Type B pancreatic cell (in vitro differentiated cells): ENCODE measurements at places on chromosomes 11 and 22. TPM values are rescaled to one million over a fixed set of nuclear protein-coding genes. Genes with fewer than 3 reads are reported as not detected.

GRCh38 chr22:44765571-44766285 is 13.4 kb downstream of the ARHGAP8 start:
- no peaks in the 10 kb centered on the region for H3K27me3 ChIP-seq
- no peak overlapping the region for H3K27ac ChIP-seq
- no peak for DNase-seq
- no peak overlapping the region for H3K4me3 ChIP-seq
- peaks cover 3% of the 10 kb centered on the region for H3K36me3 ChIP-seq

DNA sequence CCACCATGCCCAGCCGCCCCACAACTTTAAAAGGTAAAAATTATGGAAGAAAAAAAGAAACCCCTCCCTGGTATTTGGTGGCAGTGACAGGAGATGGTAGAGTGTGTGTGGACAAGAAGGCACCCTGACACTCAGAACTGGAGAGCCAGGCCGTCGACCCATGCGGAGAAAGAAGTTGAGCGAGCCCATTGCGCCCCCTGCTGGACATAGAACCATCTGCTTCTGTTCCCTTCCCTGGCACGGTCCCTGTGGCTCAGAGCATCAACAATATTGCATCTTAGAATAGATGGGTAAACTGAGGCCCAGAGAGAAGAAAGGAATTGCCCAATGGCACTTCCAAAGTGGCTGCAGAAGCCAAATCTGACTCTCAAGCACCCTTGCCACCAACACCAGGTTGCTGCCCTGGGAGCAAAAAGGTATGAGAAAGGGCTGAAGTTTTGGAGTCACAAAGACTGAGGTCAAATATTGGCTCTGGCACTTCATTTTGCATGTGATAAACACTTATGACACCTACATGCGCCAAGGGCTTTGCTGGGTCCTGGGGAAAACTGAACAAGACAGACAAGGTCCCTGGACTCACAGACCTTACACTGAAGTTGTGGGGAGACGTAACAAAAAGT is 8.6 kb downstream of the MRPL11 start:
- H3K27me3 ChIP-seq: no peaks in the 10 kb centered on the region
- peaks cover 3% of the 10 kb centered on the region for H3K36me3 ChIP-seq
- no peak overlapping the region for H3K4me3 ChIP-seq
- H3K4me1 ChIP-seq: no peaks in the 10 kb centered on the region
- peak; percentile 77 for DNase-seq

DNA sequence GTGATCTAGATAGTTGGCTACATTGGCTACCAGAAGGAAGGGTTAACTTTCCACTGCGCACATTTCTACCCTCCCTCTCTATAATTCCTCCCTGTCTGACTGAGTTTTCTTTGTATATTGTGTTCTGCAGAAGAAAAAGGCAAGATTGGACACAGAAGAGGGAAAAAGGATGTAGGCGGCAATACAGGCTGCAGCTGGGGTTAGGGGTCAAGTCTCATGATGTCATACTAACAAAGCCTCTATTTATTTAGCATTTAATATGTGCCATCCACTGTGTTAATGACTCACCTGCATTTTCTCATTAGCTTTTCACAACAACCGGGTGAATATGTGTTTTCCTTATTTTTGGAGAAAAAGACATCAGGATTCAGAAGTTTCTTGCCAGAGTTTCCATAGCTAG is 2.0 kb downstream of the FAM83F start:
- H3K4me1 ChIP-seq: peaks cover 57% of the 10 kb centered on the region
- peak overlapping the region; percentile 84 for H3K4me3 ChIP-seq
- peaks cover 36% of the 10 kb centered on the region for H3K27me3 ChIP-seq
- no peaks in the 10 kb centered on the region for H3K36me3 ChIP-seq
- peak overlapping the region; percentile 94 for H3K27ac ChIP-seq

- DNase-seq: no peak
- H3K27me3 ChIP-seq: no peaks in the 10 kb centered on the region
- H3K27ac ChIP-seq: no peak overlapping the region
- peaks cover 32% of the 10 kb centered on the region for H3K4me1 ChIP-seq
Observed at GRCh38 chr11:130672911-130673310, 224.5 kb downstream of the ADAMTS15 start.

DNA sequence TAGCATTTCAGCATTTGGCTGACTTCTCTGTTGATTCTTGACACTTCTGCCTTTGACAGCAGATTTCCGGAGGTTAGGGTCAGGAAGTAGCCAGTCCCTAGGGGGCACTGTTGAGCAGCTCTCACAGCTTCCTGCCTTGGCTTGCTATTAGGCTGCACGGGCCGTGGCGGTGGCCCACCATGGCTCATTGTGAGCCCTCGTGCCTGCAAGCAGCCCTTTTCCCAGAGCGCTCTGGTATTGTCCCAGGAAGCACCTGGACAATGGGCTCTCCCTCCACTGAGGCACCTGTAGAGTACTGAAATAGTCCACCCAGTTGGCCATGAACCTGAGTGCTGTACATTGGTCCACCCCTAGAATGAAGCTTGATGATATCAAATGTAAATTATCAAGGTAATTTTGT is 100.2 kb upstream of the GAL start:
- H3K4me1 ChIP-seq: peaks cover 13% of the 10 kb centered on the region
- no peaks in the 10 kb centered on the region for H3K27me3 ChIP-seq
- DNase-seq: no peak
- no peak overlapping the region for H3K4me3 ChIP-seq
- H3K36me3 ChIP-seq: peaks cover 45% of the 10 kb centered on the region
- H3K27ac ChIP-seq: no peak overlapping the region

DNA sequence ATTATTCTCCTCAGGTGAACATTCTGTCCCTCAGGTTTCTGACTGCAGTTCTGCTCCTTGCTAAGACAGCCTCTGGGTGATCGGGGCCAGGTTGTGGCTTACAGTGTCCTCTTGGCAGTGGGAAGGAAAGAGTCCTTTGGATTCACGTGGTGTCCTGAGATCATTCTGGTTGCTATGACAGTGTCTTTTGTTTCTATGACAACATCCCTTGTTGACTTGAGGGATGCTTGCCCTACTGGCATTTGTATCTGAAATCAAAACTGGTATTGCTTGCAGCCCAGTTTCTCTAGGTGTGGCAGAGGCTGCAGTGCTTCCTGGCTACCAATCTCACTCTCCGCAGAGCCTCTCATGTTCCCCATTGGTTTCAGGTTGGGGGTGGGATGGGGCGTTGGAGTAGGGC is 151.8 kb upstream of the CCDC90B start:
- H3K27me3 ChIP-seq: peaks cover 6% of the 10 kb centered on the region
- H3K36me3 ChIP-seq: no peaks in the 10 kb centered on the region

DNA sequence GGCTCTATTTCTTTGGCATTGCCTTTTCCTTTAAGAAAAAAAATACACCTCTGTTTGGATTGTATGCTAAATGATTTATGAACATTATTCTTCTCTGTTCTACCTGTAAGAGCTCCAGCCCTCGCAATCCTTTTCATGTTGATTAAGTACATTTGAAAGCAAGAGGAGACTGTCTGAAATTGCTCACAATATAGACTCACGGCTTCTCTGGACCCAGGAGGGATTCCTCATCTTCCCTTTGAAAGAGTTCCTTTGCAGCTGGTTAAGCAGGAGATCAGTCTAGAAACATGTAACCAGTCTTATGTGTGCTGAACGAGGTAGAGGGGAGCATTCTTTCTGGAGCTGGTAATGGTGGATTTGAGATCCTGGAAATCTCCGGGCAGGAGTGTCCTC is 47.4 kb downstream of the PKNOX2 start:
- H3K27ac ChIP-seq: no peak overlapping the region
- peak overlapping the region; percentile 4 for H3K4me3 ChIP-seq
- H3K27me3 ChIP-seq: peaks cover 23% of the 10 kb centered on the region

- DNase-seq: no peak
- peaks cover 6% of the 10 kb centered on the region for H3K4me1 ChIP-seq
- no peaks in the 10 kb centered on the region for H3K36me3 ChIP-seq
- H3K27me3 ChIP-seq: peaks cover 36% of the 10 kb centered on the region
- H3K27ac ChIP-seq: peak overlapping the region; percentile 87
Observed at GRCh38 chr11:66454247-66454646, 12.5 kb upstream of the PELI3 start.

DNA sequence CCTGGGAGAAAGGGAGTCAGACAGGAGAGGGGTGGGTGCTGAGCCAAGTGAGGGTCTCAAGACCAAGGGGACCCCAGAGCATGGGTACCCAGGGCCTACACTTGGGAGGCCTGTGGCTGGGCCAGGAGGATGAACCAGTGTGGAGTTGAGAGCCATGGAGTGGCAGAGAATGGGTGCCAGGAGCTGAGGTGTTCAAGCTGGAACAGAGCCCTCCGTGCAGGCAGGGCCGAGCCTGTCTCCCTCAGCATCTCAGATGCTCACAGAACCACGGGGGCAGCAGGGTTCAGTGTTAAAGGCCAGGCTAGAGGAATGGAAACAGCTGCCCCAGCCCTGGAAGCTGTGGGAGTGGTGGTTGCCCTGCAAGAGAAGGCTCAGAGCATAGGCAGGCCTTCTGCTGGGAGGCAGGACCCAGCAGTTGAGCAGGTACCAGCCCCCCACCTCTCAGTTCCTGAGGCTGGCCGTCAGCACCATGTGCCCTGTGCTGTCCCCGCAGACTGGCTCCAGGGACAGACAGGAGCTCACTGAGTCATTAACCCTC is 32.3 kb downstream of the RSPH14 start:
- H3K4me1 ChIP-seq: peaks cover 4% of the 10 kb centered on the region
- DNase-seq: no peak
- H3K27ac ChIP-seq: peak overlapping the region; percentile 23
- H3K36me3 ChIP-seq: no peaks in the 10 kb centered on the region
- H3K27me3 ChIP-seq: no peaks in the 10 kb centered on the region

GRCh38 chr11:120558744-120559431 is 47.3 kb downstream of the GRIK4 start:
- H3K27me3 ChIP-seq: peaks cover 68% of the 10 kb centered on the region
- peaks cover 28% of the 10 kb centered on the region for H3K4me1 ChIP-seq
- H3K4me3 ChIP-seq: no peak overlapping the region
- no peaks in the 10 kb centered on the region for H3K36me3 ChIP-seq
- H3K27ac ChIP-seq: no peak overlapping the region

SCN3B gene
- 2.5 and 4.4 TPM in 2 replicates for total RNA-seq

ZNHIT2 gene
- total RNA-seq: 11.4 and 12.2 TPM in 2 replicates
